Suppressor macrophage (primary cell): ENCODE measurements at places on chromosomes 4 and X.

DNA sequence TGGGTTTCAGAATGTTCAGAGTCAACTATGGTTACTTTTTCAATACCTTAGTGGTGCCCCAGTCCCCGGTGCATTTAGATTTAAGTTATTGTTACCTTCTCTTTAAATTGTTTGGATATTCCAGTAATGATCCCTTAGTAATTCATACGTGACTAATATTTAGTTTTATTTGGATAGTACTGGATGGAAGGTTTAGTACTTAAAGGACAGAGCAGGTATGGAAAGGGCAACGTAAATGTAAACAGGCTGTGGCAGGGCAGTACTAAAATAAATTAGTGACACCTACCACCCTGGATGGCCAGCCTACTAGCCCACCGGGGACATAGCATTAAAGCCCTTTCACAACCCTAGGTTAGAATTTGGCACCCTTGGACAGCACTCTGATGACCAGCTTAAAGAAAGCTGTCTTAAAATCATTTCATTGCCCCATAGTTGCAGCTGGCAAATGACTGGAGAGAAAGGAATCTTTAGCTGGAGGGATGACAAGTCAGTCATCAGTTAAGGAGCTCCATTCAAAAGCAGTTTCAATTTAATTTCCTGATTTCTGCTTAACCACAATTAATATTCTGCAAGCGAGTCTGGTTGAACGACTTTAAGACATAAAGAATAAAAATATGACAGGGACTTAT is 16.4 kb downstream of the PLP1 start:
- no peak for DNase-seq

DNA sequence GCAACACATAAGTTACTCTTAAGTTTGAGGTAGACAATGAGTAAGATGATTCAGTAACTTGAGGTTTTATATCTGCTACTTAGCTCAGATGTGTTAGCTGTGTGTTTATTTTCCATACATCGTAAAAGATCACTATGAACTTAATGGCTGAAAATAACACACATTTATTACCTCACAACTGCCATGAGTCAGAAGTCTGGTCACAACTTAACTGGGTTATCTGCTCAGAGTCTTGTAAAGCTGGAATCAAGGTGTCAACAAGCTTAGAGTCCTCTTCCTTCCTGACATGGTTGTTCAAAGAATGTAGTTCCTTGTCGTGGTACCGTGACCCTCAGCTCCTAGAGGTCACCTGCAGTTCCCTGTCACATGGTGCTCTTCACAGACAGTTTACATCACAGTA is 204.9 kb upstream of the MAGEB2 start:
- no peak for DNase-seq

DNA sequence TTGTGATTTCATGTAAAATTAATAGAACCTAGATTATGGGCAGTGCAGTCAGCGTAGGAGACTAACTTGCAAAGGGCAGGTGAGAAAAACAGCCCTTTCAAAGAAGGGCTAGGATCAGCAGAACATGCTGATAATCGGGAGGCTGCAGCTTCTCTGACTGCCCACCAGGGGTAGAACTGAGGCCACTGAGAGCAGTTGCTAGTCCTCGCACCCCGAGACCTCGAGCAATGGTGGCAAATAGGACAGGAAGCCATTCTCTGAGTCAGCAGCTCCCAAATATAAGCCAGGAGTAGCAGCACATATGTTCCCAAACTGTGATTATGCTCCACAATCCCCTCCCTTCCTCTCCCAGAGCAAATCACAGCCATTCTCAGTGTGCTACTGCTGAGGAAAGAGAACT is 186.5 kb downstream of the MSL3 start:
- DNase-seq, result peak; percentile 0

GRCh38 chr4:99403380-99404184 is 31.6 kb downstream of the ADH7 start:
- DNase-seq, result no peak

DNA sequence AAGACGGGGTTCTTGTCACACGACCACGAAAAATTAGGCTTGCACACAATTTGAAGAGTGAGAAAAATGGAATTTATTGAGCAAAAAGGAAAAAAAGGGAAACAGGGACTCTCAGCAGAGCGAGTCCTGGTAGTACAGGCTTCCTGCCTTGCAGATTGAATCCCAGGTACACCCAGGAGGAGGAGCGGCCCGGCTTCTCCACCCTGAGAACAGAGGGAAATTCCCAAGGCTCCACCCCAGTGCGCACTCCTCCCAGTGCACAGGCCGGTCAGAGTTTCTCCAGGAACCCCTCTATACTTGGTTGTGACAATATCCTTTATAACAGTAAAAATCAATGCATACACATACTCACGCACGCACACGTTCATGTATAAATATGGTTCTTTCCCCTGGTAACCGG is 22.0 kb downstream of the SLC4A4 start:
- no peak for DNase-seq

DNA sequence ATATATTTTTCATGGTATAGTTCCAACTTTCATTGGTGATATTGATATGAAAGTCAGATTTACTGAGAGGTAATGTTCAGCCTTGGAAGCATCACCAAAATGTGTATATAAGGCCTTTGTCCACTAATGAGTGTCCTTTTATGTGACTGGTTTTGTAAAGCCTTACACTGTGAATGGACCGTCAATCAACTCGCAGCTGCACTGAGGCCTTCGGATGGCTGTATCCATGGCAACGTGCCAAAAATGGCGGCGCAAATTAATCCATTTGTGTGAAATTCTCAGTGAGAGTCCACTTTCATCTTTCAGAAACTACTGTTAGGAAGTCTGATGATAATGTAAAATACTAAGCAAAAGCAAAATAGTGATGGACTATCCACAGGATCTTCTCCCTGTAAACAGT is 131.7 kb downstream of the SPCS3 start:
- DNase-seq, result no peak

GRCh38 chr4:156195914-156196313 is 242.2 kb upstream of the CTSO start:
- peak; percentile 9 for DNase-seq

- DNase-seq, result no peak
These were observed 3.1 kb upstream of the PCDH10 start for GRCh38 chr4:133145758-133146573.

GRCh38 chr4:143252478-143252877 is 67.8 kb downstream of the USP38 start:
- DNase-seq, result no peak

DNA sequence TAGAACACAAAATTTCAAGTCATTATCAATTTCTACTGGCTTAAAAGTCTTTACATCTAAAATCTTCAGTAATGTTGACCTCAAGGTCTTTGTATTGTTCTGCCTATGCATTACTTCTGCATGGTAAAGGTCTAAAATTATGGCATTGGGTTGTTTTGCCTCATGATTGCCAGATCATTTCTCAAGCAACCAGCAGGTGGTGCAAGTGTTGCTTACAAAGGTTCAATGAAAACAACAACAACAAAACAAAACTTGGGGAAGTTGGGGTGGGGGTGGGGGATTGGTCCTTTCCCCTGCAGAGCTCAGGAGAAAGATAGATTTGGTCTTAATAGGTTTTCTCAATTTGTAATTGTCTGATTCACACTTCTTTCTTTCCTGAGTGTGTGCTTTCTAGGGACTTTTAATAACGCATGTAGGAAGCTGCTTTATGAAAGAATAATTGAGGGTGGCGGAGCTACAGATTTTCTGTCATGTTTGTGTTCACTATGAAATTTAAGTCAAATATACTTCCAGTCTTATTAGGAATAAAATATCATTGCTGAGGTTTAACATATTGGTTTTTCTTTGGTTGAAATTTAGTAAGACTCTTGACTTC is 145.1 kb downstream of the COL4A5 start:
- DNase-seq, result peak; percentile 20

- DNase-seq, result no peak
These were observed 10.7 kb downstream of the SLC39A8 start for GRCh38 chr4:102334624-102335023.

DNA sequence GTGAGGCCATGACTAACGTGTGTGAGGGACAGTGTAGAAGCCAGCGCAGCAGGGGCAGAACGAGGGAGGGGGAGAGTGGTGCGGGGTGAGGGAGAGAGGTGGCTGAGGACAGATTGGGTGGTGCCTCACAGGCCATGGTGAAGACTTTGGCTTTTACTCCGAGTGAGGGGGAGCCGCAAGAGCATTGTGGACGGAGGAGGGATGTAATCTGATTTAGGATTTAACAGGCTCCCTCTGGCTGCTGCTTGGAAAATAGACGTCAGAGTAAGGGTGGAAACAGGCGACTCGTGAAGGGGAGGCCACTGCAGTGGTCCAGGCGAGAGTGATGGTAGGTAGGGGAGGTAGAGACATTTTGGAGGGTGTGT is 13.0 kb downstream of the PPP1R3F start:
- DNase-seq, result no peak

GRCh38 chr4:73742490-73743160 is 2.3 kb downstream of the CXCL8 start:
- no peak for DNase-seq

DNA sequence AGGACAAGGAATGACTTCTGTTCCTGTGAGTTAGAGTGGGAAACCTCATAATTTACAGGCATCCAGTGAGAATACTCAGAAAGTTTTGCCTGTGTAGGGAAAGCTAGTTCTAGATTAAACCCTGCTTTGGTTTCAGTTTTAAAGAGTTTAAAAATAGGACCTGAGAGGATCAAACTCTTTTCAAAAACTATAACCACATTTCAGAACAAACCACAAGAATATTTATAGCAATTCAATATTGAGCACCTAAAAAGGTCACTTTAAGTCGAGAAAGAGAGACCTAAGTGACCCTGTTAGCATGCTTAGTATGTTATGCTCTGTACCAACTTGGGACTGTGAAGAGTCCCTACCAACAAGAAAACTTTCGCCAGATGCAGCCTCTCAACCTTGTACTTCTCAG is 17.4 kb upstream of the PWWP3B start:
- no peak for DNase-seq

GRCh38 chrX:12767856-12768255 is 23.4 kb upstream of the PRPS2 start:
- DNase-seq, result no peak

- DNase-seq, result no peak
These were observed 1061.2 kb downstream of the PCDH18 start for GRCh38 chr4:136471051-136471450.

GRCh38 chrX:11609109-11609508 is 56.6 kb downstream of the ARHGAP6 start:
- no peak for DNase-seq

DNA sequence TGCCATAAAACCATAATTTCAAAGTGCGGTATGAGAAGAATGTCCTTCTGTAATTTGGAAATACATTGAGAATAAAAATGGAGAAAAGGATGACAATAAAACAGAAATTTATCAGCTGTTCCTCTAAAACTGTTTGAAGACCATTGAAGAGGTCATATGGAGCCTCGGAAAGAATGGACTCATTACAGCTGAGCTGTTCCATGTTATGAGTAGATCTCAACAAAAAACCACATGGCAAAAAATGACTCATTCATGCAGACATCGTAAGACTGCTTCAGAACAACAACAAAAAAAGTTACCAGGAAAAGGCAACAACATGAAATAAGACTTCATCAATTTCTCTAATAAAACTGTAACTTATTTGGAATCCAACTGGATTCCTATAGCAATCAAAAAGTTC is 39.7 kb downstream of the AKAP4 start:
- no peak for DNase-seq

DNA sequence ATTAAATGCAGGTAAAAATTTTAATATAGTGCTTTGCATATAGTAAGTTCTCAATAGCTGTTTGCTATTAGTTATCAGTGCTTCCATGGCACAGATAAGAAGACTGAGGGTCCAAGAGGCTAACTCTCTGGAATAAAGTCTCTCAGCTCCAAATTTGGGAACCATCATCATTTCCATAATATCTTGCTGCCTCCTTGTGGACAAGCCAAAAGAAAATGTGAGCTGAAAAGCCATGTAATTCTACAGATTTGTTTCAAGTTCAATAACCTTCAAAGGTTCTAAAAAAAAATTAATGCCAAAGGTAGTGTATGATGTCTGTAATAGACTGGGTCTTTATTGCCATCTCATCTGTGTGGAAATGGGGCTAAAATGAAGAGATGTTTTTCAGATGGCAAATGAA is 136.9 kb upstream of the VCX start:
- no peak for DNase-seq

GRCh38 chr4:127491571-127491970 is 141.2 kb upstream of the INTU start:
- DNase-seq, result no peak

GRCh38 chr4:7037425-7037824 is 5.7 kb upstream of the TADA2B start:
- no peak for DNase-seq

DNA sequence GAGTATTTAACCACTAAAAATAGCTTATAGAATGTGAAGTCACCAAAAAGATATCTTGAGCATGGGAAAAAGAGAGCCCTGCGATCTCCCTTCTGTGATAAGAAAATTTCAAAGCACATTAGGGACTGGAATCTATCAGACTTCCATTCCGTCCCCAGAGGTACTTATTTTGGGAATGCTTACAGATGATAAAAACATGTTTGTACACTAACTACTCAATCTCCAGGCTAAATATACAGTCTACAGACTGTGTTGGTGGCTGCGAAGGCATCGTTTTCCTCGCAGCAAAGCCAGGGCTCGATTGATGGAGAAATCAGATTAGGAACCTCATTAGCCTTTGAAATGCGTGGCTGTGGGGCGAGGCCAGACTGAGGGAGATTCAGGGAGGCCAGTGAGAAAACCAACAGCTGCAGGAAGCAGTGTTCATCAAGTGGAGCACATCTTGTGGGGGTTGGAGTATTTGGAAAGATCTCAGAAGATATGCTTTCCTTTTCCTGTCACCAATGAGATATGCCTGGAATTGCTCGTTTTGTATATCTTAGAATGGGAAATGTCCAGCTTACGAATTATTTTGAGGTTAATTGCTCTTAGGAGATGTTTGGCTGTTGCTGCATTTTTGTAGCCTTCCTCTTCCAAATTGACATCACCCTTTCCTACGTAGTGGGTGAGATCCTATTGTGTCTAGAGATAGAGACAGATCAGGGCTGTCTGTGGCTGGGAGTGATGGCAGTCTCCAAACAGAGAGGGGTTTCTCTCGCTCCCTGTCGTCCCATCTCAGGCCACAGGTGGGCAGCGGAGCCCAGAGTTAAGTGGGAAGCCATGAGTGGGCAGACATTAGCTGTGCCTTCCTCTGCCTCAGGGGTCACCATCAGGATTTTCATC is 224.9 kb upstream of the FAT1 start:
- DNase-seq, result no peak

DNA sequence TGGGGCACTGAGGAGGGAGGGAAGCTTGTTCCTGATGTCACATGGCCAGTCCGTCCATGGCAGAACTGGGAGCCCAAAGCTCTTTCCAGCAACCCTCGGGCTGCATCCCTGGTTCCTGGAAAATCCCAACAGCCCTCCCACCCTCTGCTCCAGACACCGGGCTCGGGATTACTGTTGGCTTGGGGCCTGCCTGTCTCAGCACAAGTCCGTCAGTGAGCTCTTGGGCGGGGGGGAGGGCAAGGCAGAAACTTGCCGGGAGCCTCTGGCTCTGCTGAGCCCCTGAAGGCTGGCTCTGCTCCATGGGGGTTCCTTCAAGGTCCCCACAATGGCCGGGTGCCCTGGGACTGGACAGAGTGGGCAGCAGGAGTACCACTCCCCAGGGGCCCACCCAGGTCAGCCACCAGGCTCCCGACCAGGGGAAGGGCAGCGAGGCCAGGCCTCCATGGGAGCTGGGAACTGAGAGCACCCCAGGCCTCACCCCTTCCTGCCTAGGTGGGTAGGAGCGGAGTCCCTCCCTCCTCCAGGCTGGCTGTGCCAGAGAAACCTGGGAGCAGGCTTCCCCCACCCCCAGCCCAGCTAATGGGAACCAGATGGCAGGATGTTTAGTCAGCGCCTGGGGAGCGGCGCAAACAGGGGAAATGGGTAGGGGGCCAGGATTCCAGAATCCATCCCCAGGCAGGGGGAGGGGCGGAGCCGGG is 6.4 kb upstream of the HAUS7 start:
- DNase-seq, result no peak

- no peak for DNase-seq
These were observed 21.4 kb downstream of the DHRSX start for GRCh38 chrX:2479420-2479780.
